ENCODE measurements at places on chromosomes 7 and 10. TPM values are rescaled to one million over a fixed set of nuclear protein-coding genes. Genes with fewer than 3 reads are reported as not detected.

GRCh38 chr7:81138870-81139269, 220.0 kb upstream of the SEMA3C start:
- DNase-seq, result no peak

DNA sequence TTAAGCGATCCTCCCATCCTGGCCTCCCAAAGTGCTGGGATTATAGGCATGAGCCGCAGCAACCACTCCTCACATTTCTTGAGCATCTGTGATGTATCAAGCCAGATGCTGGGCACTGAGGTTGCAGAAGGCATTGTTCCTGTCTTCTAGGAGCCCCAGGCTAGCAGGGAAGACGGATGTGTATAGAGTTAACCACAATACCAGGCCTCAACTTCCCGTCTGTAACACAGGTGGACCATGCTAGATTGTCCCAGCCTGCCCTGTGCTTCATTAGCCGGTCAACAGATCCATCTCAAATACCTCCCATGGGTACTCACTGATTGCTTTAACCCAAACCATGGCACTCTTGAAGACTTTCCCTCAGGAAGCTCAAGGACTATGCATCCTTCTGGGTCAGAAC, 1.8 kb upstream of the CLDN4 start:
- DNase-seq, result no peak

GRCh38 chr7:76230214-76230613, 28.5 kb downstream of the SRRM3 start:
- no peak for DNase-seq

- no peak for DNase-seq
Observed at GRCh38 chr10:36739884-36740445, 385.4 kb upstream of the ANKRD30A start.

DNA sequence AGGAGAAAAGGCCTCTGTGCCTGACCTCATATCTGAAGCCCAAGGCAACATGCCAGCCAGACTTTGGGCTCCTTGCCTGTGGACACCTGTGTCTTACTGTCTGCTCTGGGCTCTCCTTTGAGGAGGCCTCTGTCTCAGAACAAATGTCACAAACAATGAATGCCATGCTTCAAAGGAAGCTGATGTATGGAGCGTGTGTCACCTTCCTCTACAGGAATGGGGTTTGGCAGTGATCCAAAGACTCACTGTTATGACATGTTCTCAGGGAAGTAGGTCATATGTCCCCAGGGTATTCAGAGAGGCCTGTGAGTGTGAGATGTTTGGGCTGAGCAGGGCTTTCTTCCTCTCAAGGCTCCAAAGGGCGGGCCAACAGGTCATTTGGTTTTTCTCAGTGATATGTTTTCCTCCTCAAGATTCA, 38.4 kb downstream of the PTPRE start:
- DNase-seq, result peak; percentile 24

The GIMAP1 gene
- 2.4 TPM for polyA plus RNA-seq

The NKX1-2 gene
- not detected for polyA plus RNA-seq

Data from left renal pelvis (tissue), 4 donors.